ENCODE measurements at places on chromosomes 4 and X.
A peak's percentile ranks its signal among the peaks of the same experiment; 100 is the strongest.

GRCh38 chr4:47010347-47010911 is 17.0 kb upstream of the GABRA4 start:
- DNase-seq: no peak

- no peak for DNase-seq
Observed at GRCh38 chr4:106670976-106671375, 302.4 kb upstream of the GIMD1 start.

- DNase-seq: no peak
Observed at GRCh38 chrX:81174286-81174685, 27.4 kb downstream of the HMGN5 start.

DNA sequence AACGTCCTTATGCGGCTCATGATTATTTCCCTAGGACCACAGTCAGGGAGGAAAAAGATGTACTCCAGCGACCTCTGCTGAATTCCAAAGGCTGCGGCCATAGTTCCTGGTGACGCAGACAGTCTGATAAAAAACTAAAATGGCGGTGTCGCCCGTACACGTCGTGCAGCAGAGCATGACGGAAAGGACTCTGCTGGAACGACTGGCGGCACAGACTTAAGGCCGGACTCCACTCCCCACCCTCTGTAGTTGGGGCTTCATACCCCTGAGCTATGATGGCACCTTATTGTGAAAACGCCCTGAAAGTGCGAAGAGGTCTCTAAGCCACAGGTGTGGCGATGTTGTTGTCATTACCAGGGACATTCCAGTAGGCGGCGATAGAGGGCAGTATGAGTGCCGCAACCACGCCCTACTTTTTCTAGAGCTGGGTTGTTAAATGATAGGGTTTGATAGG is 90.0 kb upstream of the EDA2R start:
- DNase-seq: peak; percentile 8

DNA sequence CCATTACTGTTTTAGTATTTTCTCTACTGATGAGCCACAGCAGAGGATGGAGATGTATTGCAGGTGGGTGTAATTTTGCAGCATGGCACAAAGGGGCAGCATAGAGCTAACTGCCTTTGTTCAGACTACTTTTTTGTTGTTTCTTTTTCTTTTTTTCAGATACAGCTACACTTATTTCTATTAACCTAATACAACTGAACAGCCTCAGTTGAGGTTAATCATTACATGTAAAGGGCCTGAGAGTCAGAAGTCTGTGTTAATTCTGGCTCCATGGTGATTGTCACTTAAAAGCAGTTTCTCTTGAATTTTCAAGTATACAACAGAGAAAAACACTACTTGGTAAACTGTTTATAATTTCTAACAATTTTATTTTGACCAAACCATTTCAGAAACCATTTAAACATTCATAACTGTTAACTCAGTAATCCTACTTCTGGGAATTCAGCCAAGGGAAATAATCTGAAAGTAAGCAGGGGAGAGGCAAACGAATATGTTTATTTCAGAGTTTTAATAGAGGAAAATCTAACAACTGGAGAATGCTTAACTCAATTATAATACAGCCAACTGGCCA is 13.9 kb upstream of the PPEF2 start:
- no peak for DNase-seq
